ENCODE measurements at places on chromosomes 1 and 21.

DNA sequence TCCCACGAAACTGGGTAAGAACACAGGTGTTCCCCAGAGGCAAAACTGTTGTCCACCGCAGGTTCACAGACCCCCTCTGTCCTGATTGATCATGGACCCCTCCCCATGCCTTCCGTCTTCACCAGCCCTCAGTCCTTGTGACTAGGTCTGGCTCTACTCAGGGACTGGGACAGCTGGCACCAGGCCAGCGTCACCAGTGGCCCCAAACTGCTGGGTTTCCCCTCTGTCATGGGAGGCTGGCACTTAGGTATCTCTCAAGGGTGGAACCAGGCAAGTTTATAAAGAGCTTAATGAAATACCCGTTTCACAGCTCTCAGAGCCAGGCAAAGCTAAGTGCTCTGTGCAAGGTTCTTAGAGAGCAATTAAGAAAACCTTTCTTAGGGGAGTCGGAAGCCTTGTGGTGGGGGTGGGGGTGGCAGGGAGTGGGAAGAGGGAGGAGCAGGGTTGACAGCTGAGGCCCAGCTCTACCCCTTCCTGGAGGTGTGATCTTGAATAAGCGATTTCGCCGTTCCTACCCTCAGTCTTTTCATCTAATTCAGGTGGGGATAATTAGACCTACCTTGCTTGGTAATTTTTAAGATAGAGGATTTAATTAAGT is 35.0 kb upstream of the IFNLR1 start:
- no peak for DNase-seq

DNA sequence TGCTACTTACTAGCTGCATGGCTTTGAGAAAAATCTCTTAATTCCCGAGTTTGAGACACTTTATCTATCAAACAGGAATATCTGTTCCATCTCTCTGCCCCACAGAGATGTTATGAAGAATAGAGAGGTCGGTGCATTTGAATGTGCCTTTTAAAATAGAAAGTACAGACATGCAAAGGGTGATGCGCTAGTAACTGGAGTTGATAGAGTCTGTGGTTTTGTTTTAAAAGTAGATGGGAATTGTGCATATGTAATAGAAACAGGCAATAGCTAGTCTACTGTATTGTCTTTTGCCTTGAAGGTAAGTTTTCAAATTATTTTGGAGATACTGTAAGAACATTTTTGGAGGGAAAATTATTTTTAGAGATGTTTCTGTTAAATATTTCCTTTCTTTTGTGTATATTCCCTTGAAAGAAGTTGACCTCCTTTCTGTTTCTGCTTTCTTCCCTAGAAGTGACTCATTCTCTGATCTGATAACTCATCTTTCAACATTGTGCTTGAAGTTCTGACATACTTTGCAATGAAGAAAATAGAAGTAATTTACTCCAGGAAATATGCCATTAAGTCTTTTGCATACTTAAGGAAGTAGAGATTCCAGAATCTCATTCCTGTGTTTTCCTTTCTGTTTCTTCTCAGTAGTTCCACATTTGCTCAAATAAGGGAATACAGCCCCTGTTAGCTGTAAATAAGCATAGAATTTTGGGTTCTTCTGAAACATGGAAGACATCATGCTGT is 151.6 kb downstream of the SDCCAG8 start:
- no peak for DNase-seq

- DNase-seq = no peak
Measured at GRCh38 chr1:30317921-30318320, 405.5 kb downstream of the MATN1 start.

DNA sequence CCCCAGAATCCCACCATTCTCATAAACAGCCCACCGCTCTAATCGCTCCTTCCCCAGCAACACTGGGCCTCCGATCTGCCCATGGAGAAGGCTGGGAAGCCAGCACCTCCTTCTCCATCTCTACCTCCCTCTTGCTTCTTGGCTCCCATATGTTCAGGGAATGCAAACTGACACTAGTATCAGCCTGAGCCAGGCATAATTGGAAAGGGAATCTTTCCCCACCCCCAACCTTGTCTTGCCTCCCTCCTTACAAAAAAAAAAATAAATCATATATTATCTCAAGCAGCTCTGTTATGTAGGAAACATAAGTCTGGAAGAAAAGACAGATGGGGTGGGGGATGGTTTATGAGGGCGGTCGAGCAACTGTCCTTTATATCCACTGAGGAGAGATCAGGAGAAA is 127.2 kb downstream of the NAV1 start:
- DNase-seq = no peak

DNA sequence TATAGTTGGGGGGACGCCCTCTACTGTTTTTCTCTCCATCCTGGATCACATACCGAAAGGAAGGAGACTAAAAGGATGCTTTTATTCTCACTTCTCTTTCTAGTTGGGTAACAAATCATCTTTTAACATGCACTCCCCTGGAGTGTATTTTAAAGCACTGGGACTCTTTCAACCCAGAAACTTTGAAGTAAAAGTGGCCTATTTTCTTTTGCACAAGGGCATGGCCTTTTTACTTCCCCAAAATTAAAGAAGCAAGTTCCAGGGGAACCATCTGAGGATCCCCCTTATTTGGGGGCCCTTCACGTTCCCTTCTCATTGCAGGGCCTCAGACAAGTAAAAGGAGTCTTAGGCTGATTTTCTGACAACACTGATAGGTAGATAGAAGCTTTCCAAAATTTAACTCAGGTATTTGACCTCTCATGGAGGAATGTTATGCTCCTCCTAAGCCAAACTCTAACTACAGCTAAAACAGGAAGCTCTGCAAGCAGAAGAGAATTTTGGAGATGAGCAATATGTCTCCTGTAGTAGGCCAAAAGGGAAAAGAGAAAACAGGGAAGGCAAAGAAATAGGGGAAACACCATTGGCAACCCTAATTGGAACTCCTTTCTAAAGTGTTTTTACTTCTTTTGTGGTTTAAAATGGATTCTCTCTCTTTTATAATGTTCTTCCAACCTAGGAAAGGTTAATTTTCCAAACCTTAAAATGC is 8.9 kb upstream of the CD46 start:
- DNase-seq = no peak

DNA sequence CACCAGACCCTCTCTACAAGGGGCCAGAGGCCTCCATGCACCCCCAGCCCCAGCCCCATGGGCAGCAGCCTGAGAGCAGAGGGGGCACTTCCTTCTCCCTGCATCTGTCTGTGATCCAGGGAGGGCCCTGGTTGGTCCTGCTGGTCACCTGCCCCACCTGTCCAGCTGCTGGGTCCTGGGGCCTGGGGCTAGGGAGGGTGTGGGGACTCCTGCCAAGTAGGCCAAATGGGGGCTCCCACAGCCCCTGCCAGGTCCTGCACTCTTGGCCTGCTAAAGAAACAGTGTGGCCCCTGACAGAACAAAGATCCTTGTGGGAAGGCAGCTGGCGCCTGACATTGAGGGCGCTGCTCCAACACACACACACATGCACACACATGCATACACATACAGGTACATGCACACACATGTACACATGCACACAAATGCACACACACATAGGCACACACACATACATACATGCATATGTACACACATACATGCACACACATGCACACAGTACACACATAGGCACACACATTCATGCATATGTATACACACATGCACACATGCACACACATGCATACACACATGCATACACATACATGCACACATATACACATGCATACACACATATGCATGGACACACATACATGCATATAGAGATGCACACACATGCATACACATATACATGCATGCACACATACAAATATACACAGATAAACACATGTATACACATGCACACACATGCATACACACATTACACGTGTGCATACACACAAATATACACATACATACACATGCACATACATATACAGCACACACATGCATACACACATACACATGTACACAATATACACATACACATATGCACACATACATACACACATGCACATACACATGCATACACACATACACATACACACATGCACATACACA is 49.9 kb downstream of the TRPM2 start:
- no peak for DNase-seq

- no peak for DNase-seq
Measured at GRCh38 chr21:33255404-33255803, 10.8 kb upstream of the IL10RB start.

- no peak for DNase-seq
Measured at GRCh38 chr1:235874261-235874660, 7.6 kb upstream of the LYST start.

- no peak for DNase-seq
Measured at GRCh38 chr1:218620956-218621355, 275.8 kb downstream of the TGFB2 start.

DNA sequence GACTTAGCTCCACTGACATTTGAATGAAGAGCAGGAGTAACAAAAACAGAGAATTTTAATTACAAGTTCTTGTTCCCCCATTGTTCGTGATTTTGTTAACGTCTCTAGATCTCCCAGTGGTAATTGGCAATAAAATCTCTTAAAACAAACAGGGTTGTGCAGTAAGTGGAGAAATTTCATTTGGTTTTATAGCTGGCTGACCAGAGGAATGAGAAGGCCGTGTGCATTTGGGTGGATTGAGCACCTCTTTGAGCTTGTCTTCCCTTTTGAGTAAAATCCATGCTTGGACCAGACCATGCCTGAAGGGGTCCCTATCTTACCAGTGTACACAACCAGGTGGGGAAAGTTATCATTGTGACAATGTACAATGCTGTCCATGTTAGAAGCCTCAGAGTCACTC is 137.8 kb downstream of the HIVEP3 start:
- DNase-seq = no peak

DNA sequence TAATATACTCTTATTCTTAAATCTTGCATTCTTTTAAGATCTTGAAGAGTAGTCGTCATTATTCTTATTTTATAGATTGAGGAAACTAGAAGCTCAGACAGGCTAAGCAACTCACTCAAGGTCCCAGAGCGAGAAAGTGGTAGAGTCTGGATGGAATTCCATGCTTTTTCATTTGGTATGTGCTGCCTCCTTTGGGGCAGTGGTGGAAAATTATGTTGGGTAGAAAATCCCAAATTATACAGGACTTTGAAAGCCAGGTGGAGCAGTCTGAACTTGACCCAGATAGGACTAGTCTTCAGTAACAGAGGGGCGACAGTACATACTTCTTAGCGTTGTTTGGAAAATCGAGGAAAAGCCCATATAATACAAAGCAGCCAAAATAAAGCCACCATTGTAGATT is 205.6 kb downstream of the ATG4C start:
- DNase-seq = no peak

DNA sequence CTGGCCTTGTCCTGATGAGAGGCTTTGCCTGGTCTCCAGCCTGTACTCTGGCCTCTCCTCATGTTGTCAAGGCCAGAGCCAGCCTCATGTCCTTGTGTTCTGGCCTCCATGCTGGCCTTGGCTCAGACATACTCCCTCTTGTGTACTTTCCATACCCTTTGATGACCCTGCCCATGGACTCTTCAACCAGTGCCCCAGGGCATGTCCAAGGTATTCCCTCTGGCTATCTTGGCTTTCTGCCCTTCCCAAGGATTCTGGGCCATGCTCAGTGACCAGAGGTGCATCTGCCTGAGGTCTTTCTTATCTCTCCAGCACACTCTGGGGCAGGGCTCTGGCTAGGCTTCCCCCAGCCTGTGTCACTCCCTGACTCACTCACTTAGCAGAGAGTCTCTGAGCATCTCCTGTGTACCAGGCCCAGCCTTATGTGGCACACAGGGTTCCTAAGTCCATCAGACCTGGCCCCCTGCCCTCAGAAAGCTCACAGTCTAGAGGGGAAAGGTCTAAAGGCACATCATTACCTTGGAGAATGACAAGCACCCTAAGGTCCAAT is 141.4 kb upstream of the GRIK3 start:
- DNase-seq = no peak

DNA sequence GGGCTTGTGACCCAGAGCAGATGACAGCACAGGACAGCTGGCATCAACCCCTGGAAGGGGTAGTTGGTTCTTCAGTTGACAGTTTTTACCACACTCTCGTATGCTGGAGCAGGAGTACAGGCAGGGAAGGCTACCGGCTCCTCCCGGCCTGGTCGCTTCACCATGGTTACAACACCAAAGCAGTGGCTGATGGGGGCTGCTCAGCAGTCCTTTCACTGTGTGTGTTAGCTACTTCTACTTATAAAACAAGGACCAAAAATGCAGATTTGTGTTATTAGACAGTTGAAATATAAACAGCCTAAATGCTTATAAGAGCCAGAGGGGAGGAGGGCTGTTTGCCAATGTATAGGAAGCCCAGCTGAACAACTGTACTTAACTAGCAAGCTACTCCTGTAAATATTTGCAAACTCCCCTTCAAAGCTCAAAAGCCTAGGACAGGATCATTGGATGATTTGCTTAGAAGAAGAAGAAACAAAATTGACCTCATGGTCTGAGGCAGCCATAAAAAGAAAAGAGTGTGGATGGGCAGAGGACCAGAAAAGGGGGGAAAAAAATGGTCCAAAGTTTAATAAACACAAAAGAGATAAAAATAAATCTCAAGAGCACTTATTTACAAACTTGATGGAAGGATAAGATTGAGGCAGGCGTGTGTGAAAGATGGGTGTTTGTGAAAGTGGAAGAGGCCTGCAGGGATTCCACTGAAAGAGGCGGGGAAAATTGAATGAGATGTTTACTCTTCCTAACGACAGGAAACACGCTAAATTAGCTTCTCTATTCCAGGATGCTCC is 57.1 kb downstream of the TGFB2 start:
- DNase-seq = no peak

DNA sequence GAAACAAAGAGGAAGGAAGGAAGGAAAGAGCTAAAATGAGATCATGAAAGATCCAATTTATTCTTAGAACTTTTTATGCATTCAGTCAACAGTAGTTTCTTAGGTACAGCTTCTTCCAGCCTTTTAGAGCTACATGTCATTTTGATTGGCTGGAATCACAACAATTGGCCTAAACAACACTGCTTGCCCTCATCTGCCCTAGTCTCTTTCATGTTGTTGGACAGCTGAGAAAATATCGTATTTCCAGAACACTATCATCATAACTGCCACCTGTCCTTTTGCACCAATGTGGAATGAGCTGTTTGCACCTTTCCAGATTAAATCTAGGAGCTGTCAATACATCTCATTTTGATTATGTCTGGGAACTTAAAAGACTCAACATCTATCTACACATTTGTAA is 161.7 kb downstream of the TGFBR3 start:
- DNase-seq = no peak

GRCh38 chr1:230286890-230287269 is 139.3 kb downstream of the PGBD5 start:
- no peak for DNase-seq

DNA sequence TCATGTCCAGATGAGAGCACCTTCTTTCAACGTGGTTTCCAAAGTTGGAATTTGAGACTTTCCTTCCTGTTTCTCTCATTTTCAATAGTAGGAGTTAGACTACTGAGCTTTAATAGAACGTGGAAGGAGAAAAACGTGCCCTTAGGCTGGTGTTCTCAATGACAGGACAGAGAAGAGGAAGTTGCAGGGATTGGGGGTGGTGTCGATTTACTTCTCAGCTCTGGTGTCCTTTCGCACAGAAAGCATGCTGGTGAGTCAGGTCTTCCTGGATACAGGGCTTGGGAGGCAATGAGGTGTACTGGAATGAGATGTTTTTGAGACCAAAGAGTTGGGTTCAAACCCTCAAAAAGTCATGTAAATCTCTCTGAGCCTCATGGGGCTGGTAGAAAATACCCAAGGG is 67.1 kb downstream of the HIVEP3 start:
- no peak for DNase-seq

GRCh38 chr1:38834937-38835827 is 24.4 kb downstream of the RRAGC start:
- DNase-seq = no peak

GRCh38 chr1:21651214-21652042 is 17.7 kb downstream of the RAP1GAP start:
- peak; percentile 23 for DNase-seq

GRCh38 chr21:29125191-29125590 is 5.3 kb upstream of the MAP3K7CL start:
- DNase-seq = no peak
